Right kidney (tissue), 9 donors: ENCODE measurements at places on chromosomes 3 and 15.

GRCh38 chr3:120280026-120280425 lies 5.0 kb downstream of the GPR156 start:
- no peak for DNase-seq

DNA sequence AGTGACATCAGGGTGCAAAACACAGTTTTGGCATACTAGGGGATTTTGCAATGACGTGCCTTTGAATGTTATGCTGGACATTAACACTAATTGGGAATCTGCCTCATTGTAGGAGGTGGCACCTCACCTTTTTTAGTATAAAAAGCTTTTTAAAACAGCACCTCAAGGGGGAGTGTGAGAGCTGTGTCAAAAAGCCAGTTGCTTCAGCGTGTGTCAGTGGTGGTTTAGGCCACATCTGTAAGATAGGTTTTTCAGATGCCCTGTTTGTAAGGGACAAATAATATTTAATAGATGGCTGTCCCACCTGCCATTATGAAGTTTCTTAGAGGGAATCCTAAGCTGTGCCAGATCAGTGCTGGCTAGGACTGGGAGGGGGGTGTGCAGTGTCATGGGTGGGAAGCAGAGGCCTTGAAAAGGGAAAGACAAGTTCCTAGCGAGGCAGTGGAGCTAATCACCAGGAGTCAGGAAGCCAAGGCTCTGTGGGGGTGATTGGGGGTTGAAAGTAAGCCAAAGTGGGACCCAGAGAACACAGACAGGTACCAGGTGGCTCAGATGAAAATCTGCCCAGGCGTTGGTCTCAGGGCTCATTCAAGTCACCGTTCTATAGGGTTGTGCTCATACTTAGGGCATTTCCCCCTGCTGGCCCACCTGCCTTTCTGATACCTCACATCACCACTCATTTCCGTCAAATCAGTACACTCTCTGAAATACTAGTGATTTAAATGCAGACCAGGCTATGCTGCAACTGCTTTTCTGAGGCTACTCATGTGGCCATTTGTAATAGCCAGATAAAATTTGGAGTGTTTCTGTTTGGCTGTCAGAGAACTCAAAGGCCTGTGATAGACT lies 120.5 kb downstream of the BBX start:
- no peak for DNase-seq

DNA sequence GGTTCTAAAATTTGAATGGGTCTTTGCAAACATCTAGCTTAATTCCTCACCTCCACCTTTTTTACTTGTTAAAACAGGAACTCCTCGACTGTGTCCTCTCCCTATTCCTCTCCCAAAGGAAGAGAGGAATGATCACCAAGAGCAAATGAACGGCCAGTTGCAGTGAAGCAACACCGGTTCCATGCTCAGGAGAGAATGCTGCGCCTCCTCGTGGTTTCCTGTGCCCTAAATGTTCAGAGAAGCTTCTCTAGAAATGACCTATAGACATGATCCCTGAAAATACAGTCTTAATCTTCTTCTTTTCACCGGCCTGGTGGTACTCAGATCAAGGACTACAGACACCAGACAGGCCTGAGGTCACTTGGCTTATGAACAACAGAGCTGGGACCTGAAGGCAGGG lies 65.1 kb upstream of the GUCA1C start:
- DNase-seq, result no peak

DNA sequence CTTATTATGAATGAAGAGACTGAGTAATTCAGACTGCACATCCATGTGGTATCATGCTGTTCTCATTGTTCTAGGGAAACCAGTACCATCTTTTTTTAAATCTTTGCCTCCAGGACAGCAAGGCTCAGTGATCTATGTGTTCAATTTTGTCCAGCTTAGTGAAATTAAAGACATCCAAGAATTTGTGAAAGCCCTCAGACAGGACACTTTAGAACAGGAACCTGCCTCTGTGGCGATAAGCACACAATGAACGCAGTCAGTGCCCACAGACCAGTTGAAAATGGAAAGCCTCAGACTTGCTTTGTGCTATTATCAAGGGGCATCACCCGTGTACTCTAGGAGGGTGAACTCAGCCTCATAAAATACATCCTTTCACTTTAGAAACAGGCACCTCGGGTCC lies 20.1 kb downstream of the EID1 start:
- DNase-seq, result peak; percentile 46

DNA sequence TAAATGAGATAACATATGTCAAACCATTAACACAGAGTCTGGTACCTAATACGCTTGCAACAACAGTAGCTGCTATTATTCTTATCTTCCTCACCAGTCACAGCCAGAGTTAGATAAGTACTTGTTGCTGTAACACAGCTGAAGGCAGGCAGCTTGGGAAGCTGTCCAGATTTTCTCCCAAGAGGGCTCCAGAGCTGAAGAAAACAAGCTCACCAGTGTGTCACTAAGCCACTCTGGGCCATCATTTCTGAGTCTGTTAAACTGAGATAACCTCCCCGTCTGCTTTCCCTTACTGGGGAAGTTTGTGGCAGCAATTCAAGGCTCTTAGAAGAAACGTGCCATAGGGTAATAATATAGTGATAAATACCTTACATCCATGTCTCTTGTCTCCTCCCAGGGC lies 226.3 kb downstream of the TAFA4 start:
- DNase-seq, result no peak

GRCh38 chr3:167493244-167493643 lies 19.4 kb upstream of the SERPINI2 start:
- peak; percentile 0 for DNase-seq

DNA sequence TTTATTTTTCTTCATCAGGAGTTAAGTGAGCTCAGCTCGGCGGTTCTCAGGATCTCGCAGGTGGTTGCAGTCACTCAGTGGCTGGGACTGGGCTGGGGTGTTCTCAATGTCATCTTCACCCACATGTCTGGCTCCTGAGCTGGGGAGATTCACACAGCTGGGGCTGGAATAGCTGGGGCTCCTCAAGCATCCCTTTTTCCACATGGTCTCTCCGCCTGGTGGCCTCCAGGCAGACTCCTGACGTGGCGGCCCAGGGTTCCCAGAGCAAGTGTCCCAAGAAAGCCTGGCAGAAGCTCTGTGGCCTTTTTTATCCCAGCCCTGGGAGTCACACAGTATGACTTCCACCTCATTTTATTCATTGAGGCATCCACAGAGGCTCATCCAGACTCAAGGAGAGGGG lies 84.1 kb upstream of the ANKRD34C start:
- no peak for DNase-seq

- no peak for DNase-seq
Measured at GRCh38 chr3:179301645-179302044, 21.2 kb upstream of the ZNF639 start.

GRCh38 chr3:37779289-37780152 lies 82.2 kb upstream of the CTDSPL start:
- DNase-seq, result peak; percentile 32

DNA sequence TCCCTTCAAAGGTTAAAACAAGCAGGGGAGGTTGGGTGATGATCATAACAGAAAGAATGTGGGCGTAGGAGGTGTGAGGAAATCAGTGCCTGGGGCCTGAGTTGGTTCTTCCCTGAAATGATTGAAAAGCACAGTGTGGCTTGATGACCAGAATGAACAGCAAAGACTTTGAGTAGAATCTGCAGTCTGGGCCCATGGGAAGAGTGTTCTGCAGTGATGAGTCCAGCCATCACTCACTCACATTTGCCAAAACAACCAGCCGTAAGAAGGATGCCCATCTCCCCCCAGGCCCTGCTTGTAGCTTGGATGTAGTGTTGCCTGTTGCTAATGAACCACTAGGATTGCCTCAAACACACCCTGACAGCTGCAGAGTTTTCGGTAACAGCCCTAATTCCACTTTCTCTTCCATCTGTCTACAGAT lies 67.9 kb downstream of the VGLL3 start:
- no peak for DNase-seq

GRCh38 chr3:160372780-160373179 lies 26.2 kb downstream of the IFT80 start:
- no peak for DNase-seq

DNA sequence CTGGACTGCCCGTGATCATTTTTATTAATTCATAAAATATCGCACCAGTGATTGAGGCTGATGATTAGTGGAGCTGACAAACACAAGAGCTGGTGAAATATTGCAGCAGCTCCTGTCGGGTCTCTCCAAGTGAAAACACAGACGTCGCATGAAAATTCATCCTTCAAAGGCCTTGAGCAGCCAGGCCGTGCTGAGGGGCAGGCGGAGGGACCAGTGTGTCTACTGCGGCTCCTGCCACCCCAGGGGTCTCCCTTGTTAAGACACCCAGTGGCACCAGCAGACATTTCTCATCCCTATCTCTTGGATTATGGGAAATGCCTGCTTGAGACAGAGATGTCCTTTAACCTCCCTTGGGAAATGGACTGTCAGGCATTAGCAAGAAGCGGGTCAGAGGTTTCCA lies 289.4 kb upstream of the TLE3 start:
- no peak for DNase-seq

DNA sequence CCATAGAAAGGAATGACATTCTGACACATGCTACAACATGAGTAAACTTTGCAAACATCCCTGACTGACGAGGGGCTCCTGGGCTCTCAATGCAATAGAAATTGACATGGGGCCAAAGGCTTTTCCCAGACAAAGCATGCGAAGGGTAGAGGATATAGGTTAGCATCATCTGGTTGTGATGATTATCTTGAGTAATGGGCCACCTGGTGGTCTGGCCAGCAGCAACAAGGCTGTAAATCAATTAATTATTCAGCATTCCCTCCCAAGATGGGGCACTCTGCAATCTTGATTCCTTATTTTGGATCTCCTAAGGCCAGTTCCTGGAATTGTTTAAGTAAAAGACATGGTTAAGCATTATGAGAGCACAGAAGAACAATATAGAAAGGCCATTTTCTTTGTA lies 99.2 kb downstream of the AGBL1 start:
- no peak for DNase-seq

DNA sequence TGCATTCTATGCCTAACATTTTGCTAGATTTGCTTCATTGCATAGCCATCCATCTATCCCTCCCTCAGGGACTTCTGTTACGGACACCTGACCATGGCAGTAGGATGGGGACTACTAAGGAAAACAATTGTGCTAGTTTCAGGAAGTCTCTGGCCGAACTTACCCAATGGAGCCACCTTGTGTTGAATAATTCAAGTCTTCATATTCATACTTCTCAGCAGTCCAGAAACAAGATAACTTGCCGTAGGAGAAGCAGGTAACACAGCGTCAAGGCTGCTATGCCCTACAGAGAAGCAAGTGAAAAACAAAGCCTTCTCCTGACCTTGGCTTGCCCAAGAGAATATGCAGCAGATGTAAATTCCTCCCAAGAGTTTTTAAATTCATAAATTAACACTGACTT lies 685.3 kb downstream of the GRM7 start:
- no peak for DNase-seq

DNA sequence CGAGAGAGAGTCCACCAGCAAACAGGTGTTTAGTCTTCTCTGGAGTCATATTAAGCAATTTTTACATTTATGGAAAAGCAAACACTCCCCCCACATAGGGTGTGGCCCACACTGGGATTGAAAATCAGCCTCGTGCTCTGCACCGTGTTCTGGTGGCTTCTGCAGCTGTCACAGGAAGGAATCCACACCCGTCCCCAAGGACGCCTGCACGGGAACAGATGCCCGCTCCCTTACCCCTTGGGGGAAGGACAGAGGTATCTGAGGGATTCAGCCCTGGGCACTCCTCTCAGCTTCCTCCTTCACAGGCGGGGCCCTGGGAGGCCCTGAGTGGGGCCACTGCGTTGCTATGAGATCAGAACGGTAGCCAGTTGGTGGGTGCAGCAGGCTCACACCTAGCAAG lies 27.8 kb downstream of the LIPC start:
- DNase-seq, result no peak

- no peak for DNase-seq
Measured at GRCh38 chr3:128424508-128425069, 42.1 kb downstream of the DNAJB8 start.

- no peak for DNase-seq
Measured at GRCh38 chr3:129911261-129911861, 17.9 kb upstream of the TMCC1 start.

GRCh38 chr3:188170461-188171459 lies 16.8 kb downstream of the LPP start:
- no peak for DNase-seq

- DNase-seq, result no peak
Measured at GRCh38 chr3:30146978-30147377, 459.4 kb upstream of the TGFBR2 start.

DNA sequence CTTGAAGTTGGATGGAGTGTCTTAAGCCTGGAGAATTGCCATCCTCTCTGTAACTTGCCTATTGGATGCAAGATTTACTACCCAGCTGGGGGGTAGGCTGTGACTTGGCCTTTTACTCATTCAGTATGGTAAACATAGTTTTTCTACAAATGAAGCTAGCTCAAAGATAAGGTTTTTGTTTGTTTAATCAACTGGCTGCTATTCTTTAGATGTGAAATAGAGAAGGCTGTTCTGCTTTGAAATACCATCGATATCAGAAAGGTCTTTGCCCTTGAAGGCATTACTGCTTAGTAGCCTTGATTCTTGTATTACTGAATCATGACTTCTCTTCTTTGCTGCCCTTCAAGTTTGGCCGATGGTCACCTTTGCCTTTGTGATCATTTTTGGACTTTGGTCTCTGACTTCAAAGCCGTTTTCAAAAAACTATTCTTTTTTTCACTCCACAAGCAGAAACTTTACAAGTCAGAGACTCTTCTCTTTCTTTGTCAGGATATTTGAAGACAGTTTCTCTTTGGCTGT lies 83.1 kb downstream of the GAP43 start:
- no peak for DNase-seq

DNA sequence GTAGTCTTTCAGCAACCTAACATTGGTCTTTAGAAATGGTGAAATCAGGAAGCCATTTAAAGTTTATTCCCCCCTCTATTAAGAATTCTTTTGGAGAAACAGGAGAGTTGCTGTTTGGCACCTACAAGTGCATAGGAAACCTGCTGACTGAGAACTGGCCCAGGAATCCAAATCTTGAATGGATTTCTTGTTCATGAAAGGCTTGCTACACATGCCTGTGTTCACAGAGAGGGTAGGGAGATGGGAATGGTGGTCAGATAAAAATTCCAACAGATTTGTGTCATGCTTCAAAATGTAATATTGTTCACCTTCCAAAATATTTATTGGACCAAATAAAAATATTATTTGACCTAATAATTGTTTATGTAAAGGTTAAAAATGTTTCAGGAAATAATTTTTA lies 24.2 kb upstream of the ZPLD1 start:
- no peak for DNase-seq
